ENCODE measurements at places on chromosomes 5 and 9.

DNA sequence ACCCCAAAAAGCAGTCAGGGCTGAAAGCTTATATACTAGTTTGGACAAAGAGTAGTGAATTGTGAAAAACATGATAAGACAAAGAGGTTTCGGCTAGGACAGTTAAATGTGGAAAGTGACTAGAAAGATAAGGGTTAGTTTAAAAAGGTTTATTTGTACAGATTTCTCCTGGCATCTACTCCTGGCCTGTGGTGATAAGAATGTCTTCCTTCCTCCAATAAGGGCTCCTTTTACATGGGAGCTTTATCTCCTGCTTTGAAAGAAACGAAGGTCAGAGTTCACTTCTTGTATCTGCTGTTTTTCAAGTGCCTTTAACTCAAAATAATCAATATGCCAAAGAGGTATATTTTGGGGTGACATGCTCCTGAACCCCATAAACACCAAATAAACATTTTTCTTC is 776.1 kb upstream of the COX7C start:
- no peak for DNase-seq

- no peak for DNase-seq
Observed at GRCh38 chr9:110276781-110277180, 20.5 kb upstream of the TXN start.

- no peak for DNase-seq
Observed at GRCh38 chr9:92384375-92384774, 20.0 kb downstream of the OGN start.

GRCh38 chr9:94623253-94623652 is 16.1 kb downstream of the FBP1 start:
- DNase-seq: peak; percentile 61

DNA sequence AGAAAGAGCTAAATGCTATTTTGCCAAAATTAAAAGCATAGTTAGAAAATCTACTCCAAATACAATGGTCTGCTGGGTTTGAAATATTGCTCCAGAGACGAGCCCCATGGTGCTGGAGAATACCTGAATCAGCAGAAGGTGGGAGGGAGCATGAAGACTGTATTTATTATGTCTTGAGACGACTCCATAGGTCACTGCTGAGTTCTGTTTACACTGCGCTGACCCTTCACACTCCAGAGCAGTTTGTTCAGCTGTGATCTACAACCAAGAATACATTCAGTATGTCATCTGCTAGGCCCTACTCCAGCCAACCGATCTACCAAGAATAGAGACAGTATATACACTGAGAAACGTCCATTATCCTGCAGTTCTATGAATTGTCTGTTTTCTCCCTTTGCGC is 150.5 kb downstream of the TLE1 start:
- no peak for DNase-seq

DNA sequence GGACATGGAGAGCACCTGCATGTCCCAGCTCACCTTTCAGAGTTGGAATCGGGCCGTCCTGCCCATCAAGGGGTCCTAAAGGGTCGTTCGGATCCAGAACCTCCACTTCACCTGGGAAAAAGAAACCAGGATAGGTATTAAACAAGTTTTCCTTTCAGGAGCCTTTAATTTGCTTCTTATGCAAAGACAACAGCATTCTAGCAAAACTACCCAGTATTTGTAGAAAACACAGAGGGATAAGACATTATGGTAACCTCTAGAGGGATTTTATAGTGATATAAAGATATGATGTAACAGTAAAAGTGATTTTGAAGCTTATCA is 174.4 kb downstream of the ROR2 start:
- no peak for DNase-seq

DNA sequence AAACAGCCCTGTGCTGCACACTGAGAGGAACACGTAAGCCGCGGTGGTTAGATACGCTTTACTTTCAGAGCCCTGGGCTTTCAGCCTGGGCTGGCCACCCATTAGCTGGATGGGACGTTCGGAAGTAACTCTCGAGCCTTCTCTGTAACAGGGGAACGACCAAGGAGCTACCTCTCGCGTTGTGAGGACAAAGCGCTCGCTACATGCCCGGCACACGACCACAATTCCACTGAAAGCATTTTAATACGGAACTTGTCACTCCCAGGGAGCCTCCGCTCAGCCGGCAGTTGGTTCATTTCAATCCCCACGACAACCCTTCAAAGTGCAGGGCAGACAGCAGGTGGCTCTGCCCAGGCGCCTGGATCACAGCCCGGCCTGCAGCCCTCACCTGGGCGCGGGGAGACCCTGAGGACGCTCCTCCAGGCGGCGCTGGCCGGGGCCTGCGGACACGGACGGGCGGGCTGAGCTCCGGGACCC is 368 bp downstream of the SURF1 start:
- peak; percentile 40 for DNase-seq
